Activated T-cell treated with anti-CD3 and anti-CD28 coated beads, Interleukin-2, amount 50 U/mL, for 4 hours (primary cell): ENCODE measurements at places on chromosomes 4 and X.

DNA sequence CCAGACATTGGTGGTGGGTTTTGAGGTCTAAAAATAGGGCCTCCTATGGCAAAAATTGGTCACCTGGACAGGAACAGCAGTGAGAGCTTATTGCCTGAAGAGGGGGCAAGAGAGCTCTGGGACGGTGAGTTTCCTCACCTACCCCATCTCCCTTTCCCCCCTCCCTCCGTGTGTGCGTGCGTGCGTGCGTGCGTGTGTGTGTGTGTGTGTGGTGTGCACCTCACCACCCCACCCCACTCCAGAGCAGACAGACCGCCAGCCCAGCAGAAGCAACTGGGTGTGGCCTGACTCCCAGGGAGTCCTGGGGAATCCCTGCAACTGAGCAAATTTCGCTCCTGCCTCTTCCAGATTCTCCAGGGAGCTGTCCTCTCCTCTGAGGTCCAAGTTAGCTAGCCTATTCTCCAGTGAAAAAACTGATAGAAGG, 44.7 kb downstream of the PRPS1 start:
- peak; percentile 66 for DNase-seq

DNA sequence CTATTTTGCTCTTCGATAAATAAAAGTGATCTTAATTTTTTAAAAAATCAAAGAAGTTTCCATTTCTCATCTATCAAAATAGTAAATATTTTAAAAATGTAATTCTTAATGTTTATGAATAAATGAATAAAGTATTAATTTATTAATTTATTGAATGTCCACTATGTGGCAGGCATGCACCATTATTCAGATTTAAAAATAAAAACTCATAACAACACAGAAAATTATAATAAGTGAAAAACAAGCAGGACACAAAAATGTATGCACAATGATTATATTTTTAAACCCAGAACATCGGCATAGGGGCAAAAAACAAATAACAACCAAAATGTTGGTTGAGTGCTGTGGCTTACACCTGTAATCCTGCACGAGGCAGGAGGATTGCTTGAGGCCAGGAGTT, 5.3 kb upstream of the PYURF start:
- DNase-seq: no peak

- DNase-seq: no peak
Observed at GRCh38 chr4:40579983-40580382, 49.7 kb downstream of the RBM47 start.

DNA sequence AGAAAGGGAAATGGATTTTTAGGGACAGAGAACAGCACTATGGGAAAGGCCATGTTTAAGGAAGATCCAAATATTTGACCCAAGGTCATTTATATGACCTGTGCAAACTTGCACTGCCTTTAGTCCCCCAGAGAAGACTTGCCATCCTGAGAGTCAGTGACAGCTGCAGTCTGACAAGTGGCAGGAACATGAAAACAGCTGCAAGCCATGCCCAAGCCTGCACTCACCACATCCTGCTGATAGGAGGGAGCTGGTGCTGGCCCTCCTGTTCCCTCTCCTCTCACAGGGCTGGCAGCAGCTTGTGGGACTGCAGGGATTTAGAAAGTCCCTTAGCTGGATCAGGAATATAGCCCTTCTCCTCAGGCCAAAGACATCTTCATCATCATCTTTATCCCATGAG, 187.7 kb downstream of the RAP1GDS1 start:
- DNase-seq: no peak

DNA sequence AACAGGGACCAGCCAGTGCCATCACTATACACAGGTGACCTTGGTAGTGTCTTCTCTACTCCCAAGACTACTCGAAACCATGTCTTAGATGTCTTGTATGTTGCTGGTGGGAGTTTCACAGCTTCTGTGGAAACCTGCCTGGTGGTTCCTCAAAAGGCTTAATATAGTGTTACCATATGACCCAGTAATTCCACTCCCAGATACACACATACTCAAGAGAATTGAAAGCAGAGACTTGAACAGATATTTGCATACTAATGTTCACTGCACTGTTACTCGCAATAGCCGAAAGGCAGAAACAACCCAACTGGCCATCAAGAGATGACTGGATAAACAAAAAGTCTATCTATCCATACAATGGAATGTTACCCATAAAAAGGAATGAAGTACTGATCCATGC, 3.1 kb downstream of the TFDP3 start:
- DNase-seq: no peak

DNA sequence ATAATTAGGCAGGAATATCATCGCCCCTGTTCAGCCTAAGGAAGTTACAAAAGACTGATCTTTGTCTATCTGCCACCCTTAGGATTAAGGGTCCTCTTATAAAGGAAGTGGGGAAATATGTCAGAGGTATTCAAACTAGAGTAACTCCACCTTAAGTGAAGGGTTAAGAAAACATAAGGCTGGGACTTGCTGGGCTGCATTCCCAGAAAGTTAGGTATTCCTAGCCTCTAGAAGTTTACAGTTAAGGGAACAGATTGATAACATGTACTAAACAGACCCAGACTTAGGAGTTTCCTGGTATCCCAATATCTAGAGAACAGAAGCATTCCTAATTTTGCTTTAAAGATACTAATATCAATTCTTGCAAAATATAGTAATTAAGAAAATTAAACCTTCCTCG, 6.0 kb downstream of the CXCL2 start:
- DNase-seq: no peak

- no peak for DNase-seq
Observed at GRCh38 chrX:39477762-39478120, 620.0 kb downstream of the BCOR start.

DNA sequence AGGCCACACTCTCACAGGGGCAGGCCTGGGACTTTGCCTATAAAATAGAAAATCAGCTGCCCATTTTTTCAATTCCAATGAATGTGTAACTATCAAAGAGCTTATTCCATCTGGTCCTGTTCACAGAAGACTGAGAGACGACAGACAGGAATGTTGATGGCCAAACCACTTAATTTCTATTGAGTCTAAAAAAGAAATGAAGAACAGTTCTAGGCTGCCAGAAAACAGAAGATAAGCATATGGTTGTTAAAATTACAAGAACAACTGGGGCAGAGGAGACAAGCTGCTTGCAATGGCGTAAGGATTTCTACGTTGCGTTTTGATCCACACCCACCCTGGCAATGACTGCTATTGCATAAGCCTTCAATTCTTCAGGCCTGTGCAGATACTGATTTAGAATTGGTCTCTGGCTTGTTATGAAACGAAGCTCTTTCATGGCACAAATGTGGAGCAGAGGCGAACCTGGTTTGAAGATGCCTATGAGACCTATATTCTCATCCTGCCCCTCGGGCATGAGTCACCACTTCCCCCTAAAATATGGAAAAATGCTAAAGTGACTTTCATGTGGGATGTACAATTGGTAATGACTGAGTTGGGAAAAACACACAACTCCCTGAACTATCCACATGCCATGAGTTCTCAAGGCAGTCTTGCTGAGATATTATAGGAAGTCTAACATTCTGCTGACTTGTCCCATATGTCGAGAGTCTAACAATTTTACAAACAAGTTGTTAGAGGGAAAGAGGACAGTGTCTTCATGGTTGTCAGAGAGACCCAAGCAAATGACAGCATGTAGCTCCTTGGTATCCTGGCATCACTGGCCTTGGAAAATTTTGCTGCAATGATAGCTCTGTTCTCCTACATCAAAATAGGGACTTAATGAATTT, 37.9 kb upstream of the SORBS2 start:
- DNase-seq: no peak

DNA sequence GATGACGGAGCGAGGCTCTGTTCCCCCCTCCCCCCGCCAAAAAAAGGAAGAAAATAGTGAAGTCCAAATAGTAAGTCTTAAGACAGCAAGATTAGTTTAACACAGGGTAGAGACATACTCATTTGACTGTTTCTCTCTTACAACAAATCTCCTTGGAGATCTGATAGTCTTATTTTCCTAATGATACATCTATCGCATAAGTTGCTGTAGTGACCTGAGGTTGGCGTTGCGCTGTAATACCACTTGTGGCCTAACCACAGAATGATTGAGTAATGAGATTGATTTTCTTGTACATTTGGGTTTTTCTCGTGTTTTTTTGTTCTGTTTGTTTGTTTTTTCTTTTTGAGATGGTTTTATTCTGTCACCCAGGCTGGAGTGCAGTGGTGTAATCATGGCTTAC, 27.2 kb downstream of the OCIAD1 start:
- no peak for DNase-seq

DNA sequence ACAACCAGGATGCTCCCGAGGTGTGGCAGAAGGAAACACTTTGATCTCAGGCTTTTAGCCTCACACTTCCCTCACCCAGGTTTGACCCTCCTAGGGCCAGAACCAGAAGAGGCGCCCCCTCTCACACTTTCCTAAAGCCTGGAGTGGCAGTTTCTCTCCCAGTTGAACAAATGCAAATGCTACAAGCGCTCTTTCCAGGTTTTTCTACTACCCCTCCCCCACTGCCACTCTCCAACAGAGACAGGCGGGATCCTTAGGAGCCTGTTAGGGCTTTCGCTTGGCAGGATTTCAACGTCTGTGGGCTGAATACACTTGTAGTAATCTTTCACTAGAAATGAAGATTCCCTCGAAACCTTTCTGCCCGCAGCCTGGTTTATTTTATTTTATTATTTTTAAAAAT, 2.4 kb downstream of the TSC22D3 start:
- no peak for DNase-seq

- DNase-seq: no peak
Observed at GRCh38 chr4:88940506-88940905, 116.5 kb downstream of the FAM13A start.

DNA sequence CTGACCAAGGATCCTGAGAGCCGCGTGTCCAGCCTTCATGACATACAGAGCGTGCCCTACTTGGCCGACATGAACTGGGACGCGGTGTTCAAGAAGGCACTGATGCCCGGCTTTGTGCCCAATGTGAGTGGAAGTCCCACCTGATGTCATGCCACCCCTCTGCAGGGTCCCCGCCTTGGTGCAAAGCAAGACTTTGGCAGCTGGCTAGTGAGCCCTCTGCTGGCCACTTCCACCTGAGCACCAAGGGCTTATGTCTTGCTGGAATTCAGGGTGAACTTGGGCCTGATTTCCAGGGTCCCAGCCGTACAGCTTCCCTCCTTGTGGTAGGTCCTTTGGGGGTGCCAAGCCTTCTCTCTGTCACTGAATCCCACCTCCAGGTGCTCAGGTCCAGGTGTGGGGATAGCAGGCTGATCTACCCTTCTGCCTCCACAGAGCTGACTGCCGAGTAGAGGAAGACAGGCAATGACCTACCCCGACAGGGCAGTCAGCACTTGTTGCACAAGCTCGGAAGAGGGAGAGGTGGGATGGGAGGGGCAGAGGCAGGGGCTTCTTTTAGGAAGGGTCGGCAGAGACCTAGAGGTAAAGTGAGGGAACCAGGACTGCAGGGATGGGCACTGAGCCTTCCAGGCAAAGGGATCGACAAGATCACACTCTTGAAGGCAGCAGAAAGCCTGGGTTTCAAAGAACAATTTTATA, 248.1 kb downstream of the EVC2 start:
- no peak for DNase-seq

DNA sequence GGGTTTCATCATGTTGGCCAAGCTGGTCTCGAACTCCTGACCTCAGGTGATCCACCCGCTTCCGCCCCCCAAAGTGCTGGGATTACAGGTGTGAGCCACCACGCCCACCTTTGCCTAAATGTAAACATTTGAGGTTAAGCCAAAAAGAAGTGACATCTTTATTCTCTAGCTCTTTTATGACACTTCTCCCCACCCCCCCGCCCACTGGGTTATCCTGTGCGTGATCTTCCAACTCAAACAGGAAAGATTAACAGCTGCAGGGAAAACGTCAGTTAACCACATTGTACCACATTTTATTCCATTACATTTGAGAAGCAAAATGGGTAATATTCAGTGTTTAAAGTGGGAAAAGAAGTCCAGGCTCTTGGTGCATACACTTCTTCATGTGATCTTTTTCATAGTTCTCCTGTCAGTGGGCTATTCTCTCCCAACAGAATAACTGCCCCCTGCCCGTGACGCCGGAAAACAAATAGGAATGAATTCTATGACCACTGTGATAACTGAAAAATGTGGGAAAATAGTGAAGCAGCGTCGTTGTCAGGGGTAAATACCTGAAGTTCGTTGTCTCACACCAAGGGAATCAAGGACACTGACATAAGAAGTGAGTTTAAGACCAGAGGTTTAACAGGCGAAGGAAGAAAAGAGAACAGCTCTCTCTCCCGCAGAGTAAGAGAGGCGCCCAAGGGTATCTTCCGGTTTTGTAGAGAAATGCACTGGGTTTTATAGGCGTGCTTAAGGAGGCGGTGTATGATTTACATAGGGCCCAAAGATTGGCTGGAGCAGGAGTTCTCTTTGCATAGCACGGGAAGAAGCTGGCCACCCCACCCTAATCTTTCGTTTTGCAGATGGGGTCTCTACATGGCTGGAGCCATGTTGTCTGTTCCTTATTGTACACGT, 9.7 kb upstream of the SRD5A3 start:
- peak; percentile 8 for DNase-seq

GRCh38 chr4:28835501-28835900, 1884.7 kb upstream of the PCDH7 start:
- DNase-seq: no peak

- DNase-seq: no peak
Observed at GRCh38 chr4:151675411-151675971, 85.3 kb downstream of the GATB start.

DNA sequence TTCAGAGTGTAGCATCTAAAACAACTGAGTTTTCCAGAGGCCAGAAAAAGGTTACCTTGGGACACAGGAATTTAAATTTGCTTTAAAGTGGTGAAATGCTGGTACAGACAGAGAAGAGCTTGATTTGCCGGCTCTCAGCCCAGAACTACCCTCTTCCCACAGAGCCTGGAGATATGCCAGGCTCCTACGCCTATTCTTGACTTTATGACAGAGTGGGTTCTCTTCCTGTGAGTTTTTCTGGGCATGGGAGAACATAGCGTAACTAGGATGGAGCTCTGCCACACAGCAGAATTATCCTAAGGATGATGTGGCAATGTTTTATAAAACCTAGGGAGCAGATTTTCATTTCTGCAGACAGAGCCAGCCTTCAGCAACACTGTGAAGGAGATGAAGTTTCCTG, 241.8 kb downstream of the GRIA3 start:
- no peak for DNase-seq

GRCh38 chr4:109877400-109877799, 29.5 kb downstream of the LRIT3 start:
- no peak for DNase-seq
